ENCODE measurements at places on chromosomes 11 and 22. TPM values are rescaled to one million over a fixed set of nuclear protein-coding genes. Genes with fewer than 3 reads are reported as not detected.
A peak's percentile ranks its signal among the peaks of the same experiment; 100 is the strongest.

The OR2AG2 gene
- total RNA-seq, result not detected

GRCh38 chr22:41074466-41074865, 17.9 kb upstream of the EP300 start:
- no peaks in the 10 kb centered on the region for H3K4me1 ChIP-seq
- no peak for DNase-seq
- no peaks in the 10 kb centered on the region for H3K27me3 ChIP-seq

DNA sequence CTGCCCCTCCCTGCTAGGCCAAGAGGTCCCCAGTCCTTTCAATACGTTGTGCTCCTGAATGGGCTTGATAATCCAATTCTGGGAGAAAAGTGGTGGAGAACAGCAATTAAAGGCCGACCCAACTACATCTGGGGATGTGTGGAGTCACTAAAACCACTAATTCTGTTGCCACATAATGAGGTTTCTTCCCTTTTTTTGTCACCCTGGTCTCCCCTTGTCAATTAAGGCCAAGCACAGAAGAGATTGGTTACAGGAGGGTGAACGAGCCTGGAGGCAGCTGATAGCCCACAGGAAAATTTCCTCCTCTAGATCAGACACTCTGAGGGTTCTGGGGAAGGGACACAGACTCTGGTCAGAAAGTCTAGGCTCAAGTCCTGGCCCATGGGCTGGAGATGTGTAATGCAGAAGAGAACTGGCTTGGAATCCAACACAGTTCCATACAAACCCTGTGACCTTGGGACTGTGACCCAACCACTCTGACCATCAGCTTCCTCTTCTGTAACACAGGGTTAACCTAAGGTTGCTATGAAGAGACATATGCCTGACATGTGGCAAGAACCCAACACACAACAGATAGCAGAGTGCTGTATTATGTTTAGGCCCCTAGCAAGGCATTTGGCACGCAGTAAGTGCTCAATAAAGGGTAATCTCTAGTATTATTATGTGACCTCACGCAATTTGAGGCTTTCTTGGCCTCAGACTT, 146.4 kb downstream of the CHST1 start:
- no peak overlapping the region for H3K27ac ChIP-seq

- H3K27me3 ChIP-seq, result no peaks in the 10 kb centered on the region
- no peak overlapping the region for H3K4me3 ChIP-seq
- H3K4me1 ChIP-seq, result no peaks in the 10 kb centered on the region
- H3K27ac ChIP-seq, result peak overlapping the region; percentile 56
These were observed 10.1 kb downstream of the COA4 start for GRCh38 chr11:73866586-73866996.

- H3K4me1 ChIP-seq, result no peaks in the 10 kb centered on the region
- H3K4me3 ChIP-seq, result no peak overlapping the region
- H3K27me3 ChIP-seq, result no peaks in the 10 kb centered on the region
- H3K36me3 ChIP-seq, result no peaks in the 10 kb centered on the region
These were observed 116.7 kb upstream of the NCAM1 start for GRCh38 chr11:112844517-112844916.

The BCO2 gene
- total RNA-seq, result 1.4 TPM

GRCh38 chr11:35998634-35999033, 54.8 kb downstream of the LDLRAD3 start:
- no peak for DNase-seq
- no peak overlapping the region for H3K4me3 ChIP-seq
- H3K36me3 ChIP-seq, result no peaks in the 10 kb centered on the region
- no peaks in the 10 kb centered on the region for H3K4me1 ChIP-seq
- no peaks in the 10 kb centered on the region for H3K27me3 ChIP-seq

- H3K4me3 ChIP-seq, result no peak overlapping the region
- DNase-seq, result no peak
- no peaks in the 10 kb centered on the region for H3K27me3 ChIP-seq
- no peaks in the 10 kb centered on the region for H3K4me1 ChIP-seq
These were observed 158.8 kb downstream of the CACNA1I start for GRCh38 chr22:39729141-39729934.

DNA sequence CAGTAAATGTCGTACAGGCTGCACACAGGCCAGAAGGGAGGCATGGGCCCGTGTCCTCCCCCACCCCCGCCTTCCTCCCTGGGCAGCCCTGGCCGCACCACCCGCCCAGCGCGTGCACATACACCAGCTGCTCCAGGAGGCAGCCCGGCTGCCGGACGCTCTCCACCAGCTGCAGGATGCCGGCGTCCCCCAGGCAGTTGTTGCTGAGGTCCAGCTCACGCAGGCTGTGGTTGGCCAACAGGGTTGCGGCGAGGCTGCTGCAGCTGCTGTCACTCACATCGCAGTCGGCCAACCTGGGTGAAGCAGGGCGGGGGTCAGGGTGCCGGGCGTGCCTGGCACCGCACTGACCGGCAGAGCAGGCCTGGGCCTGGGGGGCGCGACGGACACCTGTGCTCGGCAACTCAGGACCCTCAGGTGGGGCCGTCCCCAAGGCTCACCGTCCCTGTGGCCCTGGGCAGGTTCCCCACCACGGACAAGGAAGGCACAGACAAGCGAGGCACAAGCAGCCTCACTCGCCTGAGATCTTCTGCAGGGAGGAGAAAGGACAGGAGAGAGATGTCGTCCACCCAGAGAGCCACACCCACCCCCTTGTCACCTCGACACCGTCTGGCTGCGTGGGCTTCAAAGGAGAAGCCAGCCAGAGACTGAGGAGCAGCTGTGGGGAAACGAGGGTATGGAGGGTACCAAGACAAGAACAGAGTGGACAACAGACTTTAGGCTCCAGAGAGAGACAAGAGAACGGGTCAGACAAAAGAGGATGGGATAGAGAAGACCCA, 12.1 kb downstream of the RNH1 start:
- peaks cover 56% of the 10 kb centered on the region for H3K36me3 ChIP-seq
- H3K27ac ChIP-seq, result no peak overlapping the region
- H3K4me1 ChIP-seq, result no peaks in the 10 kb centered on the region
- no peaks in the 10 kb centered on the region for H3K27me3 ChIP-seq
- H3K4me3 ChIP-seq, result no peak overlapping the region

Data from esophagus muscularis mucosa (tissue), 4 donors.